Karpas-422 (cell line): ENCODE measurements at places on chromosomes 7 and 10.

GRCh38 chr10:110960333-110960712, 40.9 kb downstream of the SHOC2 start:
- no peak for DNase-seq

DNA sequence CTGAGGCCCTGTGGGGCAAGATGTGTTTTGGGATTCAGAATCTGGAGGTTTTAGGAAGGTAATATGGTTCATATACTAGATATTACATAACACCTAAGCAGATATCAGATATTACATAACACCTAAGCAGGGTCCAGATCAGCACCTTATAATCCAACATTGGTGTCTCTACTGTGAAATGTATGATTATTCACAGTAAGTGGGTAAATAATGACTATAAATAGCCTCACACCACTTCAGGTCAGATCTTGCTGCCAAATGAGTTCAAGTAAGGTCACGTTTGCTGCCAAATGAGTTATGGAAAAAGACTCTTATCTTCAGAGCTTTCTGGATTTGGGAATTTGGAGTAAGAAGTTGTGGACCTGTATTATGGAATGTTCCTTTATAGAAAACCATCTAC, 14.6 kb downstream of the ADRB1 start:
- DNase-seq = no peak

DNA sequence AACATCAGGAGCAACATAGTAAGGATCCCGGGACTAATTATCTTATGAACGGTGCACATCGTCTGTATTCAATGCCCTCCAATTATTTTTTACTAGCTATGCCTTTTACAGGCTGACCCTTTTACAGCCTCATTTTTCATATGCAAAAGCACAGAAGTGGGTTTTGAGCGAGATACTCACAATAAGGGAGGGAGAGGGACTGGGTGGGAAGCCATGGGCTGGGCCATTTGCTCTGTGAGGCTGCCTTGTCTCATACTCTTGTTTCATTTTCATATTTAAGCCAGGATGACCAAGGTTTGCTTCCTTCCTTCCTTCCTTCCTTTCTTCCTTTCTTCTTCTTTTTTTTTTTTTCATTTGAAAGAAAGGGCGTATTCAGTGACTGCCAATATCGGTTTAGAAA, 259.3 kb downstream of the TRIL start:
- DNase-seq = no peak

GRCh38 chr7:108078211-108078673, 51.9 kb downstream of the LAMB4 start:
- no peak for DNase-seq

DNA sequence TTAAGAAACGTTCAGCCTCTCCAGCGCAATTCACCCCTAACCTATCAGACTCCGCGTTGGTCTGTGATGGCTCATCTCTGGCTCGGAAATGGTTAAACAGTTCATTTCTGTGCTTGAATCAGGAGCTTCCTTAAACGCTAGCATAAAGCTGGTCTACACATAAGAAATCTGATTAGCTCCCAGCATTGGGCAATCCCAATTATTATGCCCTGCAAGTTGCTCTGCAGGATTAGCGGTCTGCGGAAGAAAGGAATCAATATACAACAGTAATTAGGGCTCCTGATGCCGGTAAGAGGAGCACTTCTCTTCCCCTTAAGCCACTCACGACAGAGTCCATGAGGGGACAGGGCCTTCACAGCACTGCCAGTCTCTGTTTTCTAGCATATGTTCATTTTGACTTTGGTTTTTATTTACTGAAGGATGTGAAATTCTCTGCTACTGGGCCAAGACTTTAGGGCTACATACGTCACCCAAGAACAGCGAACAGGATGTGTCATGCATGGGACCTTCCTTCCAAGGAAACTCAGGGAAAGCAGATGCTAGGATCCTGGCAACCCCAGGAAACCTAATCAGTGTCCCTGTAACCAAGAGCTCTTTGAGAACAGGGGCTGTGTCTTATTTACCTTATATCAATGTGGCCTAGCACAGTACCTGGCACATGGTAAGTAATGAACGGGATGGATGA, 324.4 kb downstream of the KCNMA1 start:
- no peak for DNase-seq

DNA sequence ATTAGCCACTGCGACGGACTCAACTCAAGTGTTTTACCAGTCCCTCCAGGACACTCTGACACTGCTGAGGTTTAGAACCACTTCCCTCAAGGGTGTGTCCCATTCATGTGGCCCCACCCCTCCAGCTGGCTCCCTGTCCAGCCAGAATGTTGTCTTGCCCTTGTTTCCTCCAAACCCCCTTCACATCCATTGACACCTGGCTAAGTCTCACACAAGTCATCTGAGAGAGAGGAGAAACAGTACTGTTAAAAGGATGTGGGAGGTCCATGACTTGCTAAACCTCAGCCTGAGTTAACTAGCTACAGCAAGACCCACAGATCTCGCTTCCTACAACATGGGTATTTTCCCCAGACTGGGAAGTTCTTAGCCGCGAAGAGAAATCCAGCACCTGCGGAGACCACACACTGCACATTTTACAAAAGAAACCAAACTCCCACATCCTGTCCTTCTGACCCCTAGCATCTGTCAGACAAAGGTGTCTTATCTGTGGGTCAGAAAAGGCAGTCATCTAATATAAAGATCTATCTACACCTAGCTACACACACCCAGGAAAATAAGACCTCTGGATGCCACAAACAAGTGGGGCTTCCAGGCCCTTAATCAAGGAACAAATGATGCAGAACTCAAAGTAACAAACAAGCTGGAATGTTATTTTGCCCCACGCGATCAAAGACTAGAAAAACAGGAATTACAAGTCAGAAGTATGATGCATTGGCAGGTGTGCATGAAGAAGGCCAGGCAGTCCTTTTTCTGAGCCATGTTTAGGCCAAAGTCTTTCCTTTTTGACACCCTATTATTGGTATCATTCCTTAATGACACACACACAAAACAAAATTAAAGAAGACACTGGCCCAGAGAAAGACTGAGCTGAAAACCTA, 13.9 kb downstream of the OSBPL3 start:
- no peak for DNase-seq

GRCh38 chr7:129426482-129426881, 7.8 kb upstream of the STRIP2 start:
- DNase-seq = no peak

DNA sequence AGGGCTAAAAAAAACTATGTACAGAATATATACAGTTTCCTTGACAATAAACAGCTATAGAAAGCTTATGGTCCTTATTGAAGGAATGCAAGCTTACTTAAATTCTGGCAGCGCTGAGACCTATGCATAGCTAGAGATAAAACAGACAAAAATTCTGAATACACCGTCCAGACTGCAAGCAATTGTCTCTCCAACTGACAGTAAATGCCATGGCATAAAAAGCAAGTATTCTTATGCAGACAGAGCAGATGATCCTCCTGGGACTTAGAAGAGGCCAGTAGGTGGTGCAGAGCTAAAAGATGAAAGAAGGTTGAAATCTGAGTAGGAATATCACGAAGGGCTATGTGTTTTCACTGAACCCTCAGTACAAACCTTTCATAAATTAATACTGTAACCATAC, 157.0 kb upstream of the CACNA2D1 start:
- no peak for DNase-seq

DNA sequence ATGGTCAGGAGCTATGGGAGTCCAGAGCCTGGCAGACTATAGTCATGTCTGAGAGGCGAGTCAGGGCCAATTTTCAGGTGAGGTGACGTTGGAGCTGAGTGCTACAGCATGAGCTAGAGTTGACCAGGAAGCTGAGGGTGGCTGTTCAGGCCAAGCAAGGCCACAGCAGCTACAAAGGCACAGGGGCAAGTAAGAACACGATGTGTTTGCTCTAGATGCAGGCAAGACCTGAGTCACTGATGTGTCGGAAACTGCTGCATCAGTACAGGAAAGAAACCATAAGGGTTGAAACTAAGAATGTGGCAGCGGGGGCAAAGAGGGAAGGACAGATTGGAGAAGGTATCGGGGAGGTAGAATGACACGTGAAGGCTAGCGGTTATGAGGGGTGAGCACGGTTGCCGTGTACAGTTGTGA, 11.8 kb upstream of the RRP12 start:
- no peak for DNase-seq

- DNase-seq = no peak
Measured at GRCh38 chr10:58101682-58102081, 166.0 kb downstream of the IPMK start.

DNA sequence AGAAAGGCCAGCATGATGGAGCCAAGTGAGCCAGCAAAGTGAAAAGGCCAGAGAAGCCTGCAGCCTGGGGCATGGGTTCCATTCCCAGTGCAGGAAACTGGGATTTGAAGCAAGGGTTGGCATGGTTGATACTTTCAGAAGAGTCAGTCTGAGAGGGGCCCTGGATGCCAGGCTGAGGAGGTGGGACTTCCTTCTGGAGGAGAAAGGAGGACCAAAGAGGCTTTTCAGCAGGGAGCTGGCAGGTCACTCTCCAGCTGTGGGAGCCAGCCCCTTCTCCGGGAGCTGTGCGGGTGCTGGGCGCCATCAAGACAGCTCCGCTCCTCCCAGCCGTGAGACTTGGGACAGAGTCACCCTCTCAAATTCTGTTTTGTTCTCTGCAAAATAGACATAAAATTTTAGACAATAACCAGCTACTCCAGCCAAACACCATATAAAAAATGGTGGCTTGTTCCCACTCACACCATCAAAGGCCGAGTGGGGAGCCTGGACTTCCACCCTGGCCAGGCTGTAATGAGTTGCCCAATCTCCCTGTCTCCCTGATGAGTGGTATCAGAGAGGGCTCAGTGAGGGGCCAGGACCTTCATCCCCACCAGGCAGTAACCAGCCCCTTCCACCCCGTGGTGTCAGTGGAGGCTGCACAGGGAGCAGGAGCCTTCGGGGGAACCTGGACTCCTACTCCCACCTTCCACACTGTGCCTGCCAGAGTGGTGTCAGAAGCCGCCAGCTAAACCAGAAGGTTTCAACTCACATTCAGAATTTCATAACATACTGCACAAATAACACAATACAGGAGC, 133.6 kb upstream of the RET start:
- no peak for DNase-seq

GRCh38 chr7:6578114-6579084, 1.1 kb downstream of the ZDHHC4 start:
- no peak for DNase-seq

- no peak for DNase-seq
Measured at GRCh38 chr10:72625276-72625607, 637 bp downstream of the MICU1 start.

- DNase-seq = no peak
Measured at GRCh38 chr7:45160417-45160881, 2.9 kb downstream of the RAMP3 start.

DNA sequence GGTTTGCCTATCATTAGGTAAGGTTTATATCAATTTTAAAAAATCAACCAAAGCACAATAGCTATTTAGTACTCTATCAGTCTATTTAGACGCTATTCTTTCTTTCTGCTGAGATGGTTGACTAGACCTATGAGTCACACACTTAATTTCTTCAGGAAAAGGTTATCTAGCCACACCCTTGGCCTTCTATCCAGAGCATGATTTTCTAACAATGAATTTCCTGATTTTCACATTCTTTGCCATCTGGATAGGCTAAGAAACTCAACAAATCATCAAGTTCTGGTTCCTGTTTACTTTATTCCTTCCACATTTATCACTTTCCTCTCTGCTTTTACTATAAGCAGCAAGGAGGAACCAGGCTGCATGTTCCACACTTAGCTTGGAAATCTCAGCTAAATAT, 8.1 kb downstream of the PRPS1L1 start:
- no peak for DNase-seq

- no peak for DNase-seq
Measured at GRCh38 chr10:98417973-98418664, 3.1 kb upstream of the PYROXD2 start.

DNA sequence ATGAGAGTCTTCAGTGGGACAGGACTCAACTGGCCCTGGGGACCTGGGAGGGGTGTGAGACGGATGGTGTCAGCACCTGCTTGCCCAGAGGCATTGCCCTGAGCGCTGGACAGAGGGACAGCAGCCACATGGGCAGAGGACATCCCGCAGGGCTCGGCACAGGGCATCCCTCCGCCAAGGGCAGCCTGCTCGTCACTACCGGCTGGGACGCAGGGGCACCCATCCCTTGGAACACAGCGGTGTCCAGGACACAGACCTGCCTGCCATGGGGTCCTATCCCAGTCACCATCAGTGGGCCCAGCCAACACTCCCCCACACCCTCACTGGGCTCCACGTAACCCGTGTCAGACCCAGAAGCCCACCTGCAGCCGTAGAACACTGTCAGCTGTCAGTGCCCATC, 109.3 kb downstream of the LARP4B start:
- no peak for DNase-seq

DNA sequence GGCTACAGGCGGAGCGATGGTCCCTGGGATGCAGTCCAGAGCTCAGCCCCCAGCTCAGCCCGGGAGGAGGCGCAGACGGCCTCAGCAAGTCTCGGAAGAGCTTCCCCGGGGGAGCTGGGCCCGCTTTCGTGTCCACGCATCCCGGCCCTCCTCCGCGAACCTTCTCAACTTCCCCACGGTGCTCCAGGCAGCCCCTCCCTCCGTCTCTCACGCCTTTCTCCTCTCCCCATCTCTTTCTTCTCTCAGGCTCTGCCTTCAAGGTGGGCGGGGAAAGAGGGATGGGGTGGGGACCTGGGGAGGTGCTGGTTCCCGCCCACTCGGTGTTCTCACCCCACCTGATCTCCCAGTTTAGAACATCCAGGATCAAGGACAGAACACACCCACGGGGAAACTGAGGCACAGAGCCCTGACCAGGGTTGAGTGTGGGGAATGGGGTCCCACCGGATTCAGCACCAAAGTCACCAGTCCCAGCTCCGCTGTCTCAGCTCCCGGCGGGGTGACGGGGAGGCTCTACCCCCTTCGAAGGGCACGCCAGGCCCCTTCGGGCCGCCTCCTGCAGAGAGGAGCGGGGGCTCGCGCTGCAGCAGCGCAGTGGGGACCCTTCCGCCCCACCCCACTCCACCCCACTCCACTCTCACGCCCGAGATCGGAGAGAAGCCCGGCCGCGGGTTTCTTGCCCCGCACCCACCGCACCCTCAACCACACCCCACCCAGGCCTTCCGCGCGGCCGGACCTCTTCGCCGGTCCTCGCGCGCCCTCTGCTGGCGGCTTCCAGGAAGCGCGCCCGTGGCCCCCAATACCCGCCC, 18.2 kb downstream of the POLL start:
- peak; percentile 86 for DNase-seq

GRCh38 chr10:36441557-36441956, 683.8 kb upstream of the ANKRD30A start:
- no peak for DNase-seq
